ENCODE measurements at places on chromosomes 11 and 22.

- DNase-seq = no peak
Measured at GRCh38 chr11:73664877-73665276, 18.5 kb downstream of the PLEKHB1 start.

GRCh38 chr22:40463017-40463631 lies 92.7 kb downstream of the SGSM3 start:
- DNase-seq = no peak

DNA sequence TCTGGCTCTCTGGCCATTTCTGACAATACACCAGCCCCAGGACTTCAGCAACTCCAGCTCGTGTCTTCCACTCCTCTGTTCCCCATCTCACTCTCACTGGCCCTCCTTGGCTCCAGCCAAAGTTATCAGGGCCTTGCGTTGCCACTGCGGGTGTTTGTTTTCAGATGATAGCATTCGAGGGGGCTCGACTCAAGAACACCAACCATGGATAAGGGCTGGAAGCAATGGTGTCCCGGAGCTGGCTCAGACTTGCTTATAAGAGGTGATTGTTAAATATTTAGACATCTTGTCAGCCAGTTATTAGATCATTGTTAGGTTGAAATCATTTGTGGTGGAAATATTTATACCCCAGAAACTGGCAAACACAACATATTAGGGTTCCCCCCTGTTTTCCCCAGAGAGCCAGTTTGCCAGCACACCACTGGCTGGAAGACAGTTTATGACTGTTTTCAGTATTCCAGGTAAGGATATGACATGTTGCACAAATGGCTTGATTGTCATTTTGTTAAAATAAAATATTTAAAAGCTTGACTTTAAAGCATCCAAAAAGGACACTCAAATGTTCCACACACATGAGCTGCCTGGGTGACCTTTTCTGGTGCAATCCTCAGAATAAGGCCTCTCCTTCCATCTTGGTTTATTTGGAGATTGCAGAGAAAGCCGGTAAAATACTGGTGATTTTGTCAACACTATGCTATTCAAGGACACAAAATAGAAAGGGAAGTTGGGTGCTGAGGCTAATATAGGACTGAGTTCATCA lies 98.3 kb downstream of the FBXO7 start:
- DNase-seq = no peak

DNA sequence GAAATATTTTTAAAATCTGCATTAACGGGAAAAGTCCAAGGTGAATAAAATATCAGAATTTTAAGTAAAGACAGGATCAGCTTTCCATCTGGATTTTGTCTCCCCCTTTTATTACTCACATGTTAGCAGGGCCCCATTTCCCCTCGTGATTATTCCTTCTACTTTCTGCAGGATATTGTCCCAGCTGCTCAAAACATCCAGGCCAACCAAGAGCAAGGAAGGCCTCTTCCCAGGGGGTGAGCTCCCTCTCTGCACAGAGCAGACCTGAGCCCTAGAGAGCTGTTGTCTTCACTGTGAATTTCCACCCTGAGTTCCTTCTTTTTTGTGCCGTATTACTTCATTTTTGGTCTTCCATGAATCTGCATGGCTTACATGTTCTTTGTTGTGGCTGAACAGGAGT lies 3.7 kb upstream of the TMPRSS13 start:
- no peak for DNase-seq

DNA sequence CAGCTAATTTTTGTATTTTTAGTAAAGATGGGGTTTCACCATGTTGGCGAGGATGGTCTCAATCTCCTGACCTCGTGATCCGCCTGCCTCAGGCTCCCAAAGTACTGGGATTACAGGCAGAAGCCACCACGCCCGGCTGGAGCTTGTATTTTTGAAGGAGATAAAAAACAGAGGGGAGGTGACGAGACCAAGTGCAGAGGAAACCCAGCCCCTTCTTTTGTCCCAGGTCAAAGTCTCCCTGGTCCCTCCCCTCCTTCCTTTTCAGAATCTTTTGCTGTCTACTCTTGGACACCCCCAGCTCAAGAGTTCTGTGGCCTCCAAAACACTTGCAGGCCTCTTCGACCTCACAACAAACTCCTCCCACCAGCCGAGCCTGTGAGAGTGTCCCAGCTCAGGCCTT lies 12.2 kb upstream of the TMEM184B start:
- no peak for DNase-seq

GRCh38 chr11:67119585-67120391 lies 725 bp downstream of the KDM2A start:
- no peak for DNase-seq

- DNase-seq = no peak
Measured at GRCh38 chr11:43853781-43854180, 26.9 kb upstream of the ALKBH3 start.

- no peak for DNase-seq
Measured at GRCh38 chr11:2434008-2434407, 10.3 kb downstream of the TRPM5 start.

- no peak for DNase-seq
Measured at GRCh38 chr11:14029440-14029839, 66.9 kb downstream of the SPON1 start.

DNA sequence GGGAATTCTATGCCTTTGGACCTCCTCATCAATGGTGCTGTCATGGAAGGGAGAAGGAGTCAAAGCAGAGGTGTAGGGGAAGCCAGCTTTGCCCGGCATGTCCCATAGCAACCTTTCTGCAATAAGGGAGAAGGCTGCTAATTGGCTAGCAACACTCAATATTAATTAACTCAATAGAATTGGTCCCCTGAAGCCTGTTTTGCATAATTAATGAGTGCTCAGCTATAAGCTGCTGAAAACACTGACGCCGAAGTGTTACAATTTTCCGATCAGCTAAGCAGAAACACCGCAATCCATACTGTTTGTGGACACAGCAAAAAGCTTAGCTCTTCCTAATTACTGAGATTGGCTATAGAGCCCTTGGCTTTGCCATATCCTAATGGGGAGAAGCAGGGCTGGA lies 245.0 kb downstream of the CSNK2A3 start:
- peak; percentile 51 for DNase-seq

DNA sequence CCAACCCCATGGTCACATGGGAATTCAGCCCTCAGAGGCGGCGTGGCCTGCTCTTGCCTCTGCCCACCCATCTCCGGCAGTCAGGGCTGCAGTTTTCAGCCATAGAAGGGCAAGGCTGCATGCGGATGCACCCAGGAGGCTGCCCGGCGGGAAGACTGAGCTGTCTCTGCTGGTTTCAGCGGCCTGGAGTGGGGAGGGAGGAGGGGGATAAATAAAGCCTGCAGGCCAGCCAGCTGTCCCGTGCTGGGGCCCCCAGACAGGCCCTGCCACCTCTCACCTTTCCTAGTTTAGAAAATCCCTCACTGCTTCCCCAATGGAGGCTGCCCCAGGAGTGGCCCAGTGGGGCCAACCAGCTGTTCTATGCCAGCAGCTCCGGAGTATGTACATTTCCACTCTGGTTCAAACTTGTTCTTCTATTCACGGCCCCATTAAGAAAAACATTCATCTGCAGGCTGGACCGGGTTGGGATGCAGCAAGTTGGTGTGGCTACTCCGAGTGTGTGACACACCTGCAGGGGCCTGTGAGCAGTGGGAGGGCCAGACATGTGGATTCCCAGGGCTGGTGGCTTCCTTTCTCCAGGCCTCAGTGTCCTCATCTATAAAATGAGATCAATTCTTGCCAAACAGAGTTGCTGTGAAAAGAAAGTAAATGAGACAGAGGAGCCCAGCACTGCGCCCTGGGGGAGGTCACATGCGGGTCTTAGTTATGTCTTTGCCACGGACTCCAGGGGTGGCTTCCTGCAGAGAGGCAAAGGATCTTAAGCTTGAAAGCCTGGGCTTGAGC lies 5.0 kb downstream of the MICALL1 start:
- no peak for DNase-seq

DNA sequence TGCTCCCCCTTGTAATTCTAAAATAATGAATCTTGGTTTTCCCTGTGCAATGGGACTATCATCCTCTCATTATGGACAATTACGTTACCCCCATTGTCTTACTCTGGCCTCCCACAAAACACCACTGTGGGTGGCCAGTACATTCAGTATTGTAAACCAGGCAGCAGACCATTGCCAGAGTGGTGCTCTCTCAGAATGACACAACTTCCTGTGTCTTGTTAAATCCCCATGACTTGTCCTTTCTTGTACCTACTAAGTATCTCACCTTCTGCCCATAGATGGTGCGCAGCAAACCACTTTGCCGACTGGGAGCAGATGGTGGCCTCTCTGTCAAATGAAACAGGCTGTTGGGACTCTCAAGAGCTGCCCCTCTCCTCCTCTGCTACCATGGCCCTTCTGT lies 287.1 kb upstream of the RAG2 start:
- no peak for DNase-seq

GRCh38 chr11:87769661-87770060 lies 405.6 kb downstream of the RAB38 start:
- no peak for DNase-seq

- peak; percentile 92 for DNase-seq
Measured at GRCh38 chr11:116457336-116458007, 315.3 kb downstream of the BUD13 start.

Data from COR-L47 (cell line).